ENCODE measurements at places on chromosomes 16 and 17.
A peak's percentile ranks its signal among the peaks of the same experiment; 100 is the strongest.

DNA sequence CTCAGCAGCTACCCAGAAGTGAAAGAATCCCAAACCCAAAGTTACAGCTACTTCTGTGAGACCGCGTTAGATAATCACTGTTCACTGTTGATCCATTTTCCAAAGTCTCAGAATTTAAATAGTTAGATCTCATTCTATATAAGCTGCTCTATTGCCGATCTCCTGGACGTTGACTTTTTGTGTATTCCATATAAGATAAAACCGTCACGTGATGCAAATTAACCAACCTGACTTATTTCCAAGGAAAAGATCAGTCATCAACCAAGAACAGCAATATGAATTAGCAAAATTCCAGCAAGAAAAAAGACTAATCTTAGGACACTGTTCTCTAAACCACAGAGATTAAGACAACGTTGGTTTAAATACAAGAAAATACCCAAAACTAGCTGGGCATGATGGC, 8.3 kb downstream of the ACOX1 start:
- DNase-seq: no peak

GRCh38 chr17:32588982-32589381, 102.2 kb downstream of the CDK5R1 start:
- no peak for DNase-seq

DNA sequence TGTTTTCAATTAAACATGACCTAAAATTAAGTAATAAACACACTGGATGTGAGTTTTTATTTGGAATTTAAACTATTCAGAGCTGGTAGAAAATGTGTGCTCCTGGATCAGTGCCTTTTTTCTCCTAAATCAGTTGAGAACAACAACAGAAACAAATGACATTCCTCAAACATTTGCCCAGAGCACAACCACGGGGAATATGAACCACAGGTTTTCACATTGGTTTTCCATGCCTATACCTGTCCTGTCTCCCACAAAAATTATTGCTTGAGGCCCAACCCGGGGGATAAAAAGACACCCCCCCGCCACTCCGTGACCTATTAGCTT, 6.8 kb downstream of the HSBP1 start:
- DNase-seq: peak; percentile 56

DNA sequence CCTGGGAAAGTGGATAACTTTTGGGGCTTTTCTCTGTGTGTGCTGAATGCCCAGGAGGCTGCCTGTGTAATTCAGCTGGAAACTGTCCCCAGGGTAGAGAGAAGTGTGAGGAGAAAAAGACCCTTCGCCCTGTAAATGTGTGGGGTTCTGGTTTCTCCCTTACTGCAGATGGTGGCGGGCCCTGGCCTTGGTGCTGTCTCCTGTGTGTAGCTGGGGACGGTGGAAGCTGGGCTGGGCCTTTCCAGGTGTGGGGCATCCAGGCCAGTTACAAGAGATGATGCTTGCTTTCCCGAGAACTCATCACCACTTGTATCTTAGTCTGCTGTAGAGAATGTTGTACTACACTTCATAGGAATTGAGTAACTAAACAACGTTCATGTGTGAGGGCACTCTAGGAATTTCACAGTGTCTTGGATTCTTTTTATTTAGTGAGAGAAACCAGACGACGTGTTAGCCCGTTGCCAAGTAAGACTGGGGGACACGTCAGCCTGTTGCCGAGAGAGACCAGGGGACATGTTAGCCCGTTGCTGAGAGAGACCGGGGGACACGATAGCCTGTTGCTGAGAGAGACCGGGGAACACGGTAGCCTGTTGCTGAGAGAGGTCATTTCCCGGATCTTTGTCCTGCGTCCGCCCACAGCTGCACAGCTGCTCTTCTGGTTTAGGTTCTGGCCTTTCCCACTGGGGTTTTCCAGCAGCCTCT, 43.1 kb downstream of the TBCD start:
- DNase-seq: no peak

DNA sequence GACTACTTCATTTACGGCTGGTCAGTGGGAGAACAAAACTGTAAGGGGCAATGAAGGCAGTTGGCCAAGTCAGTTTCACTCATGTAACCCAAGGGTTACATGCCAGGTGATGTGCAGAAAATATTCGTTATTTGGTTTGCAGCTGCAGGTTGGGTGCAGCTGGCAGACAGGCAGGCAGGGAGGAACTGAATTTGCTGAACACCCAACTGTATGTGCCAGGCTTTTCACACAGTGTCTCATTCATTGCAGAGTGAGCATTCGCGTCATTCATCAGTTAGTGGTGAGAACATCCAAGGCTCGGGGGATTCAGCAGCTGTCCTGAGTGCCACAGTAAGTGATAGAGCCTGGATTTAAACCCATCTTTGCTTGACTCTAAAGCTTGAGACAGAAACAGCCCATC, 59.7 kb downstream of the ABCC6 start:
- no peak for DNase-seq
